ENCODE measurements at places on chromosomes 13 and 19.

- peak; percentile 90 for DNase-seq
Observed at GRCh38 chr19:55340784-55341147, 1.1 kb downstream of the KMT5C start.

GRCh38 chr19:1748115-1748872, 5.0 kb upstream of the ONECUT3 start:
- no peak for DNase-seq

GRCh38 chr19:23273590-23274412, 23.6 kb upstream of the ZNF724 start:
- DNase-seq, result peak; percentile 96

DNA sequence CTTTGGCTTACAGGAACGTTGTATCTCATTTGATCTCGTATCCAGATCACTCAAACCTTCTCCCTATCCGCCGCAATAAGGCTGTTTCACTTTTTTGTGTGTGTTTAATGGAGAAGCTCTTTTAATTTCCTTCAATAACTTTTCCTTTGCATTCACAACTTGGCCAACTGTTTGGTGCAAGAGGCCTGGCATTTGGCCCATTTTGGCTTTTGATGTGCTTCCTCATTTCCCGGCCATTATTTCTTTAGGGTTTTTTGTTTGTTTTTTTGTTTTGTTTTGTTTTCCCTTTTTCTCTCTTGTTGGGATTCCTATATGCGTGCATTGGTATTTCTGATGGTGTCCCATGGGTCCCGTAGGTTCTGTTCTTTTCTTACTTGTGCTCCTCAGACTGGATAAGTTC, 6.1 kb upstream of the UPF3A start:
- no peak for DNase-seq

GRCh38 chr19:11483366-11484111, 2.7 kb upstream of the ELAVL3 start:
- no peak for DNase-seq

DNA sequence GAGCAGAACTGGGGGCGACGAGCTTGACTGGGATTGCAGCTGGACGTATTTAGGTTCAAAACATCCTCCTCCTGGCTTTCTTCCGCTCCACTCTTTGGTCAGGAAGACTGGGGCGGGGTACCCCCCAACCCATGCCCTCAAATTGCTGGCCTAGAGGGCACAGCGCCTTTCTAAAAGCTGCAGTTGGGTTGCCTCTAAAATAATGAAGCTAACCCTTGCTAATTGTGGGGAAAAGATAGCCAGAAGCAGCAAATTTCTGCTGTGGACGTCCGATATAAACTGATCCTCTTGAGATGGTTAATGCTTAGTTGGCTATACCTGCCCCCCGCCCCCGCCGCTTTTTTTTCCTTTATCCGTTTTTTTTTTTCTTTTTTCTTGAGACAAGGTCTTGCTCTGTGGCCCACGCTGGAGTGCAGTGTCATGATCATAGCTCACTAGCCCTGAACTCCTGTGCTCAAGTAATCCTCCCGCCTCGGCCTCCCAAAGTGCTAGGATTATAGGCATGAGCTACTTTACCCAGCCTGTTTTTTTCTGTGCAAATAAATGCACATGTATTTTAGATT, 754 bp upstream of the CHERP start:
- peak; percentile 27 for DNase-seq

DNA sequence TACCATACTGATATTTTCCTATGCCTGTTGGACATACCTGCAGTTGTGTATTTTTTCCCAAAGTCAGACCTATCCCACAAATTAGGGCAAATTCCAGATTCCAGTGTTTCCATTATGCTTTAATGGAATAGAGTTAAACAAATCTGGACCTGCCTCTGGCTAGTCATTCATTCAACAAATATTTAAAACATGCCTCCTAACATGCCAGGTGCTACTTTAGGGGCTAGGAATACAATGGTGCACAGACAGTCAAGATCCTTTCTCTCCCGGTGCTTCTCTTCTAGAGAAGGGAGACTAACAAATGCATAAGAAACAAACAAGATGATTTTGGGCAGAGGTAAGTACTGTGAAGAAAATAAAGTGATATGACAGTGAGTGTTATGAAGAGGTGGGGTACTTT, 7.5 kb upstream of the WDFY2 start:
- DNase-seq, result no peak

GRCh38 chr19:50639121-50640112, at the start of gene SYT3:
SYT3 (minus strand) TSS chr19:50639881; CDS start chr19:50637411, 2,470 bp downstream.
- DNase-seq, result peak; percentile 38

All from NCI-H69 (cell line).